ENCODE measurements at places on chromosomes 2 and 18.

DNA sequence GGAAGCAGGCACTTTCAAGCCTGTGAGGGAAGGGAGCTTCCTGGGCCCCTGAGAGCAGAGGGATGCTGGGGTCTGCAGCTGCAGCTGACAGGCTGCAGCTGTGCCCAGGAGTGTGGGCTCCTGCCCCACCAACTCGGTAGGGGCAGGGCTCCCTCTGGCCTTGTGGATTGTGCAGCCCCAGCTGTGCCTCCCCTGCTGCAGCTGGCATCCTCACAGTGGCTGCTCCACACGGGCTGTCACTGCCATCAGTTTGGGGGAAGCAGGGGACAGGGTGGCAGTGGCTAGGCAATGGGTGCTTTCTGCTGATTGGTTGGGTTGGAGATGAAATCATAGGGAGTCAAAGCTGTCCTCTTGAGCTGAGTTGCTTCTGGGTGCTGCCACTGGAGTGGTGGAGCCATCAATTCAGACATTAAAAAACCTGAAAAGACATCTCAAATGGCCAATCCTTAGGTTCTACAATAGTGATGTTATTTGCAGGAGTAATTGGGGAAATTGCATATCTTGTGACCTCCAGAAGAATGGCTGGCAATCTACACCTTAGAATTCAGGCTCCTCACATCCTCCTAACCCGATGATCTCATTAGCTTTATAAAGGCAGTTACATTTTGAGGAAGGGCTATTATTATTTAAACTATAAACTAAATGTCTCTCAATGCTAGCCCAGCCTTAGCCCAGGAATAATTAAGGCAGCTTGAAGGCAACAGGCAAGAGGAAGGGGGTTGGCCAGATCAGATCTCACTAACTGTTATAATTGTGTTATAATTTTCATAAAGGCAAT lies 41.3 kb downstream of the FAM171B start:
- no peak for DNase-seq

GRCh38 chr2:69390471-69390870 lies 3.4 kb upstream of the GFPT1 start:
- no peak for DNase-seq

- DNase-seq: no peak
These were observed 61.5 kb downstream of the TNFRSF11A start for GRCh38 chr18:62386601-62387000.

DNA sequence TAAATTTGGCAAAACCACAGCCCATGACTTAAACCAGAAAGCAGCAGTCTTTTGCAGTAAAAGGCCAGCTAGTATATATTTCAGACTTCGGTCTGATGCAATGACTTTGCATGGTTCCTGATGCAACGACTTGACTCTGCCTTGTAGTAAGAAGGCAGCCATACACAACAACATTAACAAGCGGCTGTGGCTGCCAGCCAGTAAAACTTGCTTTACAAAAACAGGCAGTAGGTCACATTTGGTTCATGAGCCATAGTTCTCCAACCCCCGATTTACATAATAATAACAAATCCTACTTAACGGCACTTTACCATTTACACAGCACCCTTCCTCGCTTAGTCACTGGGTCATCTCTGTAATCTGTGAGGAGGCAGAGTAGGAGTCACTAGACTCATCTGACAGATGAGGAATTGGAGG lies 410.3 kb downstream of the LRATD1 start:
- no peak for DNase-seq

- no peak for DNase-seq
These were observed 937 bp downstream of the EGR4 start for GRCh38 chr2:73292316-73292905.

DNA sequence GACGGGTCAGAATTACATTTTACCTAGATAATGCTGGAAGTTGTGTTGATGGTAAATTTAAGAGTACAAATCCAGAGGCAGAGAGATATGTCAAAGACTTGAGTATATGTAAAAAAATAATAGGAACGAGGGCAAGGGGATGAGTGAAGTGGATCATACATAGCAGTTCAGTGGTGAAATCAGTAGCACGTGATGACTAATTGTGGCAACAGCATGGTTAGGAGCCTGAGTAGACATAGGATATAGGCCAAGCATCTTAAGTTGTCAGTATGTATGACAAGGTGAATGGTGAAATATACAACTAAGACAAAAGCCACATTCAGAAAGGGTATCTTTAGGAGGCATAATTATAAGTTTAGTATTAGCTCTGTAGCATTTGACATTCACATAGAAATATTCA lies 826.5 kb upstream of the PIK3C3 start:
- DNase-seq: no peak

- DNase-seq: no peak
These were observed 208.6 kb downstream of the HRH4 start for GRCh38 chr18:24669015-24669414.

DNA sequence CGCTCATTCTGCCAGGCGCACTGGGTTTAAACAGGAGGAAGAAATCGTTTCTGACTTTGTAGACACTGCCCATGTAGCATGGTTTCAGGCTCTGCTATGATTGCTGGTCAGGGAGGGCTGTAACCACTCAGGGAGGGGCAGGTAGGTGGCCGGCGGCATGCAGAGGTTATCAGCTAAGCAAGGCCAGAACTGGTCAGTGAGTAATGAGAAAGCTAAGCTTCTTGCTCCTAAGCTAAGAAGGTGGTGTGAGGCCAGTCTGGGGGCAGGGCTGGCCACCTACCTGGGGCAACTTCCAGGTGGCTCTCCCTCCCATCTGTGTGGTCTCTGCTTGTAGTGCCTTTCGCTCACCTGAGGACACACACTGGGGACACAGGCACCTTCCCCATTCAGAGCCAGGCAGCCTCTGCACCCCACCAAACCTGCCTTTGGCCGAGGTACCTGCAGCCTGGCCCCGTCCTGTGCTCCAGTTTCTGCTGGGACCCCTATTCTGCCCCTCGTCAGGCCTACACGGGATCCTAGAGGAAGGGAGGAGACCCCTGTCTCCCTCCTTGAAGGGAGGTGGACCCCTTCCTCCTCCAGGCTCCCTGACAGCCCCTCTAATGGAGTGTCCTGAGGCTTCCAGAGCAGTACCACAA lies 195.9 kb downstream of the SEPTIN10 start:
- DNase-seq: no peak

DNA sequence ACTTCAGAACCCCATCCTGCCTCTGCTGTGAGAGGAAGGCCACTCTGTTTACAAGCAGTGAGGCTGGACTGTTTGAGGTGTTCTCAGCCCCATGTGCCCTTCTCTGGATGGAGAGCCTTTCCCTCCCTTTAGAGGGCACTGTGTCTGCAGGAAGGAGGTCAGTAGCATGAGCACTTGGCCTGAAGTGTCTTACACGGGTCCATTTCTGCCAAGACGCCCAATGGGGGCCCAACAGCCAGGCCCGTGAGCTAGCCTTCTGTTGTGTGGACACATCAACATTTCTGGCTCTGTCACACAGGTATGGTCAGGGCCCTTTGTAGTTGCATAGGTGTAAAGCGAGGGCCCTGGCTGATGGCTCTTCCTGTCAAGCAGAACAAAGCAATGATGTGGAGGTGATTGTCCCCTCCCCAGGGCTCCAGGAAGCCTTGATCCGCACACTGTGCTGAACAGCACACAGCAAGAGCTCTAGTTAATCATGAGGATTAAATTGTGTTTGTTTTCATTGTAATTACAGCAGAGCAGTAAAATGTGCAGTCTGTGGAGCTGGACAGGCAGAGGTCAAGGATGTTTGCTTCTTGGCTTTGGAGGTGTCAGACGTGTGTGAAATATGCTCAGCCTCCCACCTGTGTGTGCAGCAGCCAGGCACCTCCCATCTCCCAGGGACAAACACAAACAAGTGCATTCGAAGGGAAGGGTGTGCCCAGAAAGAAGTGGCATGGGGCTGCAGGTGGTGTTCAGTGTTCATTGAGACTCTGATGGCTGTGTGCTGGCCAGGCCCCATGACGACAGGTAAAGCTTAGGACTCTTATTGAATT lies 132.1 kb downstream of the SH3RF3 start:
- no peak for DNase-seq

DNA sequence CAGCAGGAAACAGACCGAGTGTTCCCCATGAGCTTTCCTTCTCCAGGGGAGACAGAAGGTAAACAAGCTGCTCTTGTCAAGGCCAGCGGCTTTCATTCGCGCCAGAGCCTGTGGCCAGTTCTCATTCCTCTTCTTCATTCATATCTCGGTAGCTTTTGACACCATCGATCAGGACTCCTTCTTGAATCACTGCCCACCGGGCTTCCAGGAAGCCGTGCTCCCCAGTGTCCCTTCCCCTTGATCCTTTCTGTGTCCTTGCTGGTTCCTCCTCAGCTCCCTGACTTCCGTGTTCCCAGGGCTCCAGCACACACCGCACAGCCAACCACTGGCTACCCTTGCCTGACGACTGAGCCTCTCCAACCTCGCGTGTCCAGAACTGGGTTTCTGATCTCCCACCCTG lies 14.1 kb downstream of the SLC66A3 start:
- DNase-seq: no peak

DNA sequence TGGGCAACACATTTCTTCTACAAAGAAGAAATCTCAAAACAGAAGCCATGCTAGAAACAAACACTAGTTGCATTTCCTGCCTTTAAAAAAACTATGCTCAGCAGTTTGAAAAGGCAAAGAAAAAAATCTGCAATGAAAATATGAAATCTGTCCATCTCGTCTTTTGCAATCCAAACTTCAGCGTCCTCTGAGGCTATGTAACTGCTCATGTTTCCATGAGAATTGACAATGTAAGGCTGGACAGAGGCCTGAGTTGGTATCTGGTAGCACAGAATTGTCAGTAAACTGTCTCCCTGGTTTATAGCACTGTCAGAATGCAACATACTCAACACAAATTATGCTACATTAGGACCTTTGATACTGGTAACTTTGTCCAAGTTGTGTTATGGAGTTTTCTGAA lies 429.9 kb downstream of the ARHGAP15 start:
- DNase-seq: no peak

DNA sequence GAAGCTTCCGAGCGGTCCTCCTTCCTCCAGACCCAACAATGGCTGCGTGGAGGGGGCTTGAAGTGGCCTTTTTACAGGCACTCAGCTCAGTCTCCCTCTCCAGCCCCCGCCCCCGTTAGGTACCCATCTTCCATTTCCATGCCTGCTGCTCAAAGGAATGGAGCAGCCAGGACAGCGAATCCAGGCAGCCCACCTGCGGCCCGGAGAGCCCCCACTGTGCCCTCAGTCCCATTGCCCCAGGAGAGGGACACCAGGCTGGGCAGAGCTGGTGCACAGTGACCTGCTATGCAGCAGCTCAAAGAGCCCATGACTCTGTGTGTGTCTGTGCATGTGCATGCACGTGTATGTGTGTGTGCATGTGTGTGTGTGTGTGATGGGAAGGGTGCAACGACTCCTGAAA lies 10.6 kb upstream of the POMC start:
- no peak for DNase-seq

GRCh38 chr2:64329848-64330247 lies 124.1 kb upstream of the LGALSL start:
- no peak for DNase-seq

GRCh38 chr2:71788601-71789240 lies 335.4 kb downstream of the DYSF start:
- DNase-seq: no peak

- DNase-seq: no peak
These were observed 95.2 kb downstream of the ZEB2 start for GRCh38 chr2:144424559-144425240.

DNA sequence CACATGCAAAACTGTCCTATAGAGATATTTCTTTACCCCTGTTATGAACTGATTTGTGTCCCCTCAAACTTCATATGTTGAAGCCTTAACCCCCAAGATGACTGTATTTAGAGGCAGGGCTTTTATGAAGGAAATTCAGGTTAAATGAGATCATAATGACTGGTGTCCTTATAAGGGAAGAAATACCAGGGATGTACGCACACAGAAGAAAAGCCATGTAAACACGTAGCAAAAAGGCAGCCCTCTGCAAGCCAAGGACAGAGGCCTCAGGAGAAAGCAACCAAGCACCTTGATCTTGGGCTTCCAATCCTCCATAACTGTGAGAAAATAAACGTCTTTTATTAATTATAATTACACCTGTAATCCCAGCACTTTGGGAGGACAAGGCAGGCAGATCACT lies 101.3 kb upstream of the NDUFV2 start:
- DNase-seq: no peak

DNA sequence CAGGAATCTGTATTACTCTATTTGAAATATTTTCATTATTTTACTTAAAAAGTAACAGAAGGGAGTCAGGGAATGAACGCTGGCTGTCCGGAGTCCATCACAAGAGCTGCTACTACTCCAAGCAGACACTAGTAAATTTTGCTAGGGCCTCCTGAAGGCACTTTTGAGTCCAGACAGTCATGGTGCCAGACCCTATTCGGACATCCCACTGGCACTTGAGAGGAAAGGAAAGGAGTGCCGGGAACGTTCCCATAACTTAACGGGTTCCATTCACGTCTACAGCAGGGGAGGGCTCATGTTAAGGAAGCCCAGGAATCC lies 563 bp upstream of the GMCL1 start:
- DNase-seq: no peak

DNA sequence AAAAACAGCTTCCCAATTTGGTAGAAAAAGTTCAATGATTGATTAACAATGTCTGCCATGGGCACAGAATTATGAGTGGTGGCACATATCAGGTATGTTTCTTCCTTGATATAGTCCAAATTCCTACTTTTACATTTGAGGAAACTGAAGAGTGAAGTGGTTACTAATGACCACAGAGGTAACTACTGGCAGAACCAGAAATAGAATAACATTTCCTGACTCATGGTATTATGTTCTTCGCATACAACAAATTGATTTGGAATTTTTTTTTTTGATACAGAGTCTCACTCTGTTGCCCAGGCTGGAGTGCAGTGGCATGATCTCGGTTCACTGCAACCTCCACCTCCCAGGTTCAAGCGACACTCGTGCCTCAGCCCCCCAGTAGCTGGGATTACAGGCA lies 6.0 kb upstream of the NFE2L2 start:
- DNase-seq: no peak

GRCh38 chr18:56306797-56307196 lies 331.6 kb downstream of the TXNL1 start:
- no peak for DNase-seq

DNA sequence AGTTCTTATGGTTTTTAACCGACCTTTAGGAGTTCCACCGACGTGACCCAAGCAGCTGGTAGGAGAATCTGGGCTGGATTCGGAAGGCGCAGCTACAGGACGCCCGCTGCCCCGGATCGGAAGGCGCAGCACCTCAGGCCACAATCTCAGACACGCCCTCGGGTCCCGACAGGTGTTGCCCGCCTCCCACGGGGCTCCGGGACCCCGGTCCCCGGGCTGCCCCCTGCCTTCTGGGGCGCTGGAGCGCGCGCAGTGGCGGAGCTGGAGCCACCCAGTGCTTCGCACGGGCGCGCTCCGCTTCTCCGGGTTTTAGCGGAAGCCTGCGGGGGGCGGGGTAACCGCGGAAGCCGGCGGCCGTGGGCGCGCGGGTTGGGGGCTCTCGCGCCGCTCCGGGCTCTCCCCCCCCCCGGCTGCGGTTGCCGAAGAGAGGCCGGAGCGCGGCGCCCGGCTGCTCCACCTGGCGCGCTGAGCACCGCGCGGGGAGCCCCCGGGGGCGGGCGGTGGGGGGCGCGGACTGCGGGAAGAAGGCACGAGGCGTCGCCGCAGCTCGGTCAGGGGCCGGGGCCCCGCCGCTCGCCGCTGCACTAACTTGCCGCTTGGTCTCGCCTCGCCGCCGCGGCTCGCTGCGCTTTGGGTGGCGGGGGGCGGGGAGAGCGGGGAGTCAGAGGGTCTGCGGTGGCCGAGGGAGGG lies 718.8 kb downstream of the DPP10 start:
- DNase-seq: no peak

GRCh38 chr18:37665346-37665745 lies 99.7 kb upstream of the CELF4 start:
- DNase-seq: no peak

GRCh38 chr18:24731981-24732380 lies 271.5 kb downstream of the HRH4 start:
- no peak for DNase-seq

- no peak for DNase-seq
These were observed 452.9 kb upstream of the CHAC2 start for GRCh38 chr2:53314718-53315117.
